Skin of body (tissue), 3 donors: ENCODE measurements at places on chromosomes 7 and 10.

DNA sequence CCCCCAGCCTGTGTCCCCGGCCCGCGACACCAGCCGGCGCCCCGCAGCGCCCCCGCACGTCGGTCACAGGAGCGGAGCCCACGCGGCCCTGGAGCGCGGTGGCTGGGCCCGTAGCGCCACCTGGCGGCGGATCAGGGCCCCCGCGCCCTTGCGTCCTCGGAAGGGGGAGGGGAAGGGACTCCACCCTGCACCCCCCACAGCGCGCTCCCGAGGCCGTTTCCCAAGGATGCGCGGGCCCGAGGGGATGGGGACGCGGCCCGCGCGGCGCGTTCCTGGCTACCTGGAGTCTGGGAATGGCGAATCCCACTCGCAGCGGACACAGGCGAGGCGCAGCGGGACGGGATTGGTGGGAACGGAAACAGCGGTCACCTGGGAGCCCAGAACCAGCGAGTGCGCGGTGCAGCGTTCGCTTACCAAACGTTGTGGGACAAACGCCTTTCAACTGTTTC lies 23.8 kb upstream of the MKI67 start:
- peak; percentile 62 for DNase-seq

- peak; percentile 39 for DNase-seq
These were observed 183.0 kb downstream of the ARID5B start for GRCh38 chr10:62084451-62084850.

DNA sequence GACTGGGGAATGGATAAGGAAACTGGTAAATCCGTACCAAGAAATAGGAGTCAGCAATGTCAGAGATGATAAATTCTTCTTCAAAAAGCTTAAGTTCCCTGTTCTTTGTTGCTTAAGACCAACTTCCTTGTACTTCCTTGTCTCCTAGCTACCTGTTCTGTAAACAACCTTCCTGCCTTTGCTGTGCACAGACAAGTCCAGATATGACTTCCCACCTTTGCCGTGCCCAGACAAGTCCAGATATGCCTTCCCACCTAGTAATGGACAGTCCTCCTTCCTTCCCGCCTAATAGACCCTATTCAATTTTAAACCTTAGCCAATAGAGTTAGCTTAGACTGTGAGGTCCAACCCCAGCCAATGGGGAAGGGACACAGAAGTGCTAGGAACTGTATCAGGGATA lies 2.5 kb upstream of the ZNF33A start:
- DNase-seq: no peak

DNA sequence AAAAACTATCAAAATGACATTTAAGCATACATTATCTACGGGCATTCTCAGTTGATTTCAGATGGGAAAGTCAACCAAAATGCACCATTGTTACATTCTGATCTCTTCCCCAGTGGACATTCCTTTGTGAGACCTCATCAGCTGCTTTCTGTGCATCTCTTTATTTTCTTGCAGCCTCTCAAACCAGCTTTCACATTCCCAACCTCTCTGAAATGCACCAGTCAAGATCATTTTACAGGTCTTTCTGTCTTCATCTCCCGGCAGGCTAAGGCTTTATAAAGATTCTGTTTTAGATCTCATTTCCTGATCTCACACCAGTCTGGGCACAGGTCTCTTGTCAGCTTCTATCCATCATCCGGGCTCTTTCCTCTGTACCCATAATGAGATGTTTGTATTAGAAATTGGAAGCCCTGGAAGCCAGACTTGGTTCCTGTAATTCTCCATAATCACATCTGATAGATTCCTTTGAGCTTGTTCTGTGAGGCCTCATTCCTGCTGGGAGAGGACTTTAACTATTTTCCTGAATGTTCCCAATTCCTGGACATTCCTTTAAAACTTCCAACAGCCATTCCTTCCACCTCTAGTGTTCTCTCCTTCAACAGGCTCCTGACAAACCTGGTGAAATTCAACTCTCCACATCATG lies 44.3 kb upstream of the ARL4A start:
- DNase-seq: no peak

GRCh38 chr7:68718097-68718551 lies 880.2 kb upstream of the AUTS2 start:
- DNase-seq: peak; percentile 19

GRCh38 chr7:105941596-105941995 lies 21.5 kb upstream of the CDHR3 start:
- no peak for DNase-seq

- no peak for DNase-seq
These were observed 900.6 kb downstream of the KCNMA1 start for GRCh38 chr10:76736815-76737618.

- no peak for DNase-seq
These were observed 104.9 kb downstream of the KMT2E start for GRCh38 chr7:105118612-105119600.

- no peak for DNase-seq
These were observed 65.3 kb downstream of the CARD11 start for GRCh38 chr7:2978408-2978807.

- DNase-seq: no peak
These were observed 563.7 kb downstream of the GRM8 start for GRCh38 chr7:126689037-126689436.

- DNase-seq: no peak
These were observed 109.9 kb upstream of the ABI1 start for GRCh38 chr10:26970667-26971066.

DNA sequence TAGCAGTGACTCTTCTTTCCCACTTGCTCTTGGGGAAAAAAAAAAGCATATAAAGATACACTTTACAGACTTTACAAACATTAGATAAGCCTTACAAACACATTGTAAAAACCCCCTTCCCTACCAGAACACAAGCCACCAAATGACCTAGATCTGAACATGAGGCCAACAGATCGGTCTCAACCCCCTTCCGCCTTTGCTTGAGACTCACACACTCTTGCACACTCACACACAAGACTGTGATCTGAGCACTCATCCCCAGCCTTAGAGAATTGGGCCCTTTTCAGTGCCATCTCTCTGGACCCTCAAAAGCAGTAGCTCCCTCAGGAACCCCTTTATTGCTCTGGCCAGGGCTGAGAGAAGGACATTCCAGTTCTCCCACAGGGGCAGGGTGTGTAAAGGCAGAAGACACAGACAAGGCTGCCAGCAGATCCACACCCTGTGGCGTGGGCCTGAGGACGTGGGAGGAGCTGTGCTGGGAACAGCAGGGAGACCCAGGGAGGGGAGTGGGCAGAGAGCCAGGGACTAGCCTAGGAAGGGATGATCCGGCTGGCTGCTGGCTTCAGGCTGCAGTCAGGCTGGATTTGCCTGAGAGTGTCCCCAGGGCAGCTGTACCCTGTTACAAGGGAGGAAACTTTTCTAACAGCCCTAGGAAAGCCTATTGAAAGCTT lies 206.7 kb downstream of the KIAA1217 start:
- DNase-seq: peak; percentile 86

DNA sequence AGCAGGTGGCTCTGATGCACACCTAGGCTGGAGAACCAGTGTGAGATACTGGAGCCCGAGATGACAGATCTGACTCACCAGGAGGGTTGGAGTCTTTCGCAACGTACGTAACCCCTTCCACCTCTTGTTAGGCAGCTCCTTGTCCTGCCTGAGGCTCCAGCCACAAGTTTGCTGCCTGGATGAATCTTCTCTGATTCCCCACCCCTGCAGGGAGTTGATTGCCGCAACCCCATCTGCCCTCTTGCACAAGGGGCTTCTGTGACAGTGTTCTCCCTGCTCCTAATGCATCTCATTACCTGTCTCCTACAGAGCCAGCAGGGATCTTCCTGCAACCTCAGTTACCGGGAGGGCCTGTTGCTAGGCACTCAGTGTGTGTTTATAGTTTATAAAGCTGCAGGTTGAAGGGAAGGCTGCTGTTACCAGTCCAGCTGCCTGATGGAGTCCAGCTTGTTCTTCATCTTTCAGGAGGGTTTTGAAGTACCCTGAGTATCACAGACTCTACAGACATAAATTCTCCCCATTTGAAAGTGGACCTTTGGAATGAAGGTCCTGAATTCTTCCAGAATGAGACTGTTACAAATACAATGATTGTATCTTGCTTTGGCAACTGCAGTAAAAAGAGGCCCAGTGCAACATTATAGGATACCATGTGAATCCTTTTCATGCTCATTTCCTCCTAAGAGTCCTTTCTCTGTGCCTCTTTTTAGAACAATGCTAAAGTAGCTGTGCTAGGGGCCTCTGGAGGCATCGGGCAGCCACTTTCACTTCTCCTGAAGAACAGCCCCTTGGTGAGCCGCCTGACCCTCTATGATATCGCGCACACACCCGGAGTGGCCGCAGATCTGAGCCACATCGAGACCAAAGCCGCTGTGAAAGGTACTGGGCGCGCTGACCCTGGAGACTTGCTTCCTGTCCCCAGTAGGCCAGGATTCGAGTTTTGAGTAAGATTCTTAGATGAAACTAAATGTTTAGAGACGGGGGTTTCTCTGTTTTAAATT lies 6.5 kb downstream of the MDH2 start:
- DNase-seq: no peak

- DNase-seq: no peak
These were observed 250.3 kb downstream of the SNX13 start for GRCh38 chr7:17690030-17690429.

- no peak for DNase-seq
These were observed 11.0 kb downstream of the DLG5 start for GRCh38 chr10:77915319-77916105.

DNA sequence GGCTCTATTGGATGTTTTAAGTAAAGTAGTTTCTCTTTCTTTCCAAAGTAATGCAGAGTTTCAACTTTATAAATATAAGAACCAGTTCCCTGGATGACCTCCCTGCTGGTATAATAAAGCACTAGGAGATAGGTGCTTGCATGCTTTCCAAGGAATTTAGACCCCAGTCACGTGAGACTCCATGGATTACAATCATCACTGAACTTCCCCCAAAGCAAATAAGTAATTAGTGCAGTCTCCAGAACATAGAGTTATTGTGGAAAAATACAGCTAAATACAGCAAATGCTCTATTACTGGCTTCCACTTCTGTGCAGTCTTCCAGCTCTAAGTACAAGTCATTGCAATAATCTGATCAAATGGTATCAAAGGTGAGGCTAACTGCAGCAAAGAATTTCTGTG lies 220.2 kb upstream of the STEAP1 start:
- no peak for DNase-seq

GRCh38 chr10:73287441-73287840 lies 35.0 kb upstream of the MRPS16 start:
- DNase-seq: no peak

DNA sequence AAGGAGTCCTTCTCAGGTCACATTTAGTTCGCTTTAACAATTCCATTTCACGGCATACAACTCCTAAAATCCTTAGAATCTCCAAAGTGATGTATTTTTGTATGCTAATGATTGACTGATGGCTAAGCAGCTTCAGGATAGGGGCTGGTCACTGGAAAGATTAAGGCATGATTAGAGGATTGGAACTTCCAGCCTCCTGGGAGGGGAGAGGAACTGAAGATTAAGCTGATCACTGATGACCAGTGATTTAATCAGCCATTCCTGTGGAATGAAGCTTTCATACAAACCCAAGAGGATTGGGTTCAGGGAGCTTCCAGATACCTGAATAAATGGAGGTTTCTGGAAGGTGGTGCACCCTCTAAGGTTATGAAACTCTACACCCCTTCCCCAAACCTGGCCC lies 123.9 kb upstream of the CDK13 start:
- DNase-seq: no peak

GRCh38 chr10:15744217-15744865 lies 24.6 kb upstream of the ITGA8 start:
- no peak for DNase-seq

- no peak for DNase-seq
These were observed 1175.3 kb downstream of the GATA3 start for GRCh38 chr10:9229702-9230244.

GRCh38 chr10:110304394-110304779 lies 333 bp downstream of the SMNDC1 start:
- no peak for DNase-seq

DNA sequence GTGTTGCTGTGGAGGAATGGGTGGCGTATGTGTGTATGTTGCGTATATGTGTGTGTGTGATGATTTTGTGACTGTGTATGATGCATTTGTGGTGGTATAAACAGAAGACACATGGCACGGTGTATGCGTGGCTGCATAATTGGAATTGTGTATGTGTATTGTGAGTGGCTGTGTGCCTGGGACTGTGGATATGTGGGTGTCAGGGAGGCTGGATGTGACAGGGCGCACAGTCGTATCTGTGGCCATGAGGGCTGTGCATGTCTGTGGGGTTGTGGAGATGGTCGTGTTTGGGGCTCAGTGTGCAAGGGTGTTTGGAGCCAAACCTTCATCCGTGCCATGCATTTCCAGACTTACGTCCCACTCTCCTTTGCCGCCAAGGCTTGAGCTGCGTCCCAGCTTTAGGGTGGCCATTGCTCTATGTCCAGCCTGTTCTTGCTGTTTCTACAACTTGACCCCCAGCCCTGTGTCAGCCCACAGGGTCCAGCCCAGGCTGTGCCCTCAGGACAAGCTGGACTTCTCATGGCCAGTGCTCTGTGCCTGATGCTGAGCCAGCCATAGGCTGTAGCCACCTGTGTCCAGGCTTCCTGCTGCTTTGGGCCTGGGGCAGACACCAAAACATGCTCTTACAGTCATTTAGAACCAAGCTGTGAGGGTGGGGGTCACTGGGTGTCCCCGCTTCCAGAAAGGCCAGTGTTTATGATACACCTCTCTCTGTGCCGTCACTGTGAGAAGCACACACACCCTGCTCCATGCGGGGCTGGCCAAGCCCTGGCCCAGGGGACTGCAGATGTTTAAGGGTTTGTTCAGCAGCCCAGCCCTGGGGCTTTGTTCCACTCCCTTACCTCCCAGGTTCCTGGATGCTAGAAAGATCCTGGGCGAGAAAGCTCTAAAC lies 127.6 kb downstream of the NEURL1 start:
- DNase-seq: no peak

- no peak for DNase-seq
These were observed 254.8 kb downstream of the HTR7 start for GRCh38 chr10:90602862-90603610.

DNA sequence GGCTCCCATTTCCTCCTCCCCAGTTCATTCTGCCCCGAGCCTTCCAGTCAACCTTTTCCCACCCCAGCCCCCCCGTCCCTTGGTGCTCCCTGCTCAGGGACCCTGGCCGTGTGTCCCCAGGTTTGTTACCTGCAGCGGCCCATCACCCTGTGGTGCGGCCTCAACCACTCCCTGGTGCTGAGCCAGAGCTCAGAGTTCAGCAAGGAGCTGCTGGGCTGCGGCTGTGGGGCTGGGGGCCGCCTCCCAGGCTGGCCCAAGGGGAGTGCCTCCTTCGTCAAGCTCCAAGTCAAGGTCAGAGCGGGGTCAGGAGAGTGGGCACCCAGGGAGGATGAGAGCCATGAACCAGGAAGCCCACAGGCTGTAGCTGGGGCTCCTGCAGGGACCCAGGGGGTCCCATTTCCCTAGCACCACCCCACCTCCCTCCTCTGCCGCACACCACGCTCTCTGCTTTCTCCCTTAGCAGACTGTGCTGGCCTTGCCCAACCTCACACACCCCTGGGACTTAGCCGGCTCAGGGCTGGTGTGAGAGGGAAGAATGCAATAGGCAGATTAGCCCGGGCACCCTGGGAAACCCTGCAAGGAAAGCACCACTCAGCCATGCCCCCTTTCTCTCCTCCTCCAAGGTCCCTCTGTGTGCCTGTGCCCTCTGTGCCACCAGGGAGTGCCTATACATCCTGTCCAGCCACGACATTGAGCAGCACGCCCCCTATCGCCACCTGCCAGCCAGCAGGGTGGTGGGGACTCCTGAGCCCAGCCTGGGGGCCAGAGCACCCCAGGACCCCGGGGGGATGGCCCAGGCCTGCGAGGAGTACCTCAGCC lies 2.0 kb upstream of the PCOLCE start:
- DNase-seq: no peak
